NCI-H1105 (cell line): ENCODE measurements at places on chromosomes 16 and 17.

DNA sequence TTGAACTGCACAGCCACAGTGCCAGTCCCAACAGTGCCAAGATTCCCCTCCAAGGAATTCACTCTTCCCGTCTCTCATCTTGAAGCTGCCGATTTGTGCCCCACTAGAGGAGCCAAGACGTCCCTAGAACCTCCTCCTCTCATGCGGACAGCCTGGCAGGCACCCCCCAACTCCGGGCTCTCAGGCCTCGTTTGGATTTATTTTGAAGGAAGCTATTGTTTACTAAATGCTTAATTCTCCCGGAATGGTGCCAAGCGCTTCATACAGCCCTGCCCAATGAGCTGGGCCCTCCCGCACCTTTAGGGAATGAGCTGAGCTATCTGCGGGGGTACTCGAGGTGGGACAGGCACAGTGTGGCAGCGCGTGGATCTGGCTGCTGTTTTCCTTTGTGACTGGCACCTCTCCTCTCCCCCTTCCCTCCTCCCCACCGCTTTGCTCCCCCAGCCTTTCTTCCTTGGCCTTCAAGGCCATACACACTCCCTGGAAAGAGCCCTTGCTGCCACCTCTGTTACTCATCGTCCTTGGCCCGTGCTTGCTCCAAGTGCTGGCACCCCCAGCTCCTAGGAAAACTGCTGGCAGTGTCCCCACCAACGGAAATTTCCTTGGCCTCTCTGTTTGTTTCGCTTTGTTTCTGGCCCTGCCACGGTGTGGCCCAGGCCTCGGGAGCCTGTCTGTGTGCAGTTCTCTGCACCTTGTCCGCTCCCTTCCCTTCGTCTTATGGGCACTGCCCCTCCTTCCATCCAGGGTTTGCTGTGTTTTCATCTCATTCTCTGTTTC lies 49.9 kb upstream of the CDR2 start:
- no peak for DNase-seq

GRCh38 chr16:23131436-23131835 lies 17.8 kb downstream of the USP31 start:
- no peak for DNase-seq

GRCh38 chr16:80552277-80552676 lies 11.5 kb downstream of the DYNLRB2 start:
- DNase-seq, result no peak

DNA sequence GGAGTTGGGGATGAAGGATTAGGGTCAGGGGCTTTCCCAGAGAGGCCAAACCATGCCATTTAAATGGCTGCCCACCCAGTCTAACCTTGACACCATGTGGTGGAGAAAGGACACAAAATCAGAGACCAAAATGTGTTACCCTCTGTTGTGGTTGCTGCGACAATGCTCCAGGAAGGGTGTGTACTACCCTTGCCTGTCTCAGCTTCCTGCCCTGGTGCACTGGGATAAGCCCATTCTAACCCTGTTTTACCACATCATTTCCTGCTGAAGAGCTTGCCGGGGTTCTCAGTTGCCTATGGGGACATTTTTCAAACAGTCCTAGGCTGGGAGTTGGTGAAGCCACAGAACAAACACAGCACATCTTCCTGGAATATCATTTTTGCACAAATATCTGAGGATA lies 4.9 kb downstream of the OR4D1 start:
- no peak for DNase-seq

- no peak for DNase-seq
Measured at GRCh38 chr17:7825206-7825990, 8.6 kb upstream of the KDM6B start.
